ENCODE measurements at places on chromosomes 7 and 10.

GRCh38 chr10:46547541-46548497 lies 8.6 kb downstream of the GPRIN2 start:
- DNase-seq, result no peak

- DNase-seq, result no peak
These were observed 72.8 kb downstream of the CTTNBP2 start for GRCh38 chr7:117800406-117800805.

GRCh38 chr10:43253461-43254198 lies 13.2 kb downstream of the RASGEF1A start:
- DNase-seq, result no peak

- no peak for DNase-seq
These were observed 51.5 kb downstream of the RBM17 start for GRCh38 chr10:6140141-6140841.
